Progenitor cell of endocrine pancreas (in vitro differentiated cells): ENCODE measurements at places on chromosomes 16 and 17. TPM values are rescaled to one million over a fixed set of nuclear protein-coding genes. Genes with fewer than 3 reads are reported as not detected.

Gene SDK2
- 6.7 and 7.1 TPM in 2 replicates for total RNA-seq

Gene STARD3
- total RNA-seq, result 57.0 and 62.5 TPM in 2 replicates

GRCh38 chr17:71260366-71260940 is 860.4 kb upstream of the SOX9 start:
- H3K4me3 ChIP-seq, result no peak overlapping the region
- no peak overlapping the region for H3K27ac ChIP-seq
- H3K27me3 ChIP-seq, result peaks cover 5% of the 10 kb centered on the region
- DNase-seq, result no peak
- H3K36me3 ChIP-seq, result peaks cover 2% of the 10 kb centered on the region
- peaks cover 4% of the 10 kb centered on the region for H3K4me1 ChIP-seq

DNA sequence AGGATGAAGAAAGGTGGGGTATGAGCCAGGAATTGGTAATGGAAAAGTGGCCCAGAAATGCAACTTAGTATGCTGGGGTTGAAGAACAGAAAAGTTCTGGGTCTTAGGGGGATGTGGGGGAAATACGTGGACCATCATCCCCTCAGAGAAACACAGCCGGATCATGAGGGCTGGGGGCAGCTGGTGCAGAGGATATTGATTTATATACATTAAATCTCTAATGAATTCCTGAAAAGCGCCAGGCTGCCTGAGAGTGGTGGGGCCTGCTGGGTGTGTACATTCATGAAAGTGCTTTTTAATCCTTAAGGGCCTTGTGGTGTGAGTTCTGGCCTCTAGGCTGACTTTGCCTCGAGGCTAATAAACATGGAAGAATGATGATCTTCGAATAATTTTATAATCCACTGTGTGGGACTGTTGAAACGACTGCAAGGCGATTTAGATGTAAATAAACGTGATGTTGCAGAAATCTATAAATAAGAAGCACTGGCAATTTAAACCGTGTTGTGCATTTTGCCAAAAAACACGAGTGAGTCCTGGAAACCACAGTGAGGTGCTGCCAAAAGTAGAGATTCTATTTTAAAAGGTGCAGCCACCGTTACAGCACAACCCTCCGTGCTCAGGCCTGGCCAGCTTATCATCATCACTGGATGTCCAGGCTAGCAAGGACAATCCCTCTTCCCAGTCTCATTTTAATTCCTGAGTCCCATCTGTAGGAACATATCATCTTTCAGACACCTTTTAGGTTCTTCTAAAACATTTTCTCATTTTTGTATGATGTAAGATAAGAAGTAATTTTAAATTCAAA is 32.1 kb downstream of the PRKAR1A start:
- H3K27ac ChIP-seq, result peak overlapping the region; percentile 22
- H3K36me3 ChIP-seq, result peaks cover 22% of the 10 kb centered on the region
- DNase-seq, result no peak
- peaks cover 5% of the 10 kb centered on the region for H3K4me1 ChIP-seq

DNA sequence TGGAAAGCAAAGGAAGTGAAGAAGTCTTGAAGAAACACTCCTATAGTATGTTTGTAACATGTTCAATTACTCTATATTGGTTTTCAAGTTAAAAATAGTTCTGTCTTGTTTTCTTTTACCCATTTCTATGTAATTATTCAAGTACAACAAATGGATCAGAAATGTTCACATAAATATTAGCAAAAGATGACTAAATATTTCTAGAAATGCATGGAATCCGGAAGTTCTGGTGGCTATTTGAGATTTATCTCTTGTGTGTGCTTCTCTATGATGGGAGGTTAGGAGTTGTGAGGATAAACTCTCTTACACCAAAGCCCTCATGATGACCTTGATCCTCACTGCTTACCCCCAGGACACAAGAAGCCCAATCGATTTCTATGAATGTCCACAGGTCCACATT is 237.5 kb downstream of the CDH8 start:
- no peak for DNase-seq
- no peak overlapping the region for H3K27ac ChIP-seq
- H3K27me3 ChIP-seq, result no peaks in the 10 kb centered on the region
- no peaks in the 10 kb centered on the region for H3K4me1 ChIP-seq
- H3K4me3 ChIP-seq, result no peak overlapping the region

DNA sequence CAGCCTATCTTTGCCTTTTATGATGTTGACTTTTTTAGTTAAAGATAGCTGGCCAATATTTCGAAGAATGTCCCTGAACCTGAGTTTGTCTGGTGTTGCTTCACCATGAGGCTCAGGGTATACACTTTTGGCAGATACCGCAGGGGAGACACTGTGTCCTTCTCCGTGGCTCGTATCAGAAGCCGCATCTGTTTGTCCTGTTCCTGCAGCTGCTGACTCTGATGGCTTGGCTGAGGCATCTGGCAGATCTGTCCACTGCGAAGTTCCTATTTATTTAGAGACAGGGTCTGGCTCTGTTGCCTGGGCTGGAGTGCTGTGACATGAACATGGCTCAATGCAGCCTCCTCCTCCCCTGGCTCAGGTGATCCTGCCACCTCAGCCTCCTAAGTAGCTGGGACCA is 93.5 kb downstream of the CRISPLD2 start:
- H3K4me3 ChIP-seq, result no peak overlapping the region
- H3K4me1 ChIP-seq, result no peaks in the 10 kb centered on the region
- no peaks in the 10 kb centered on the region for H3K36me3 ChIP-seq
- H3K27me3 ChIP-seq, result peaks cover 30% of the 10 kb centered on the region
- H3K27ac ChIP-seq, result no peak overlapping the region

GRCh38 chr16:27285676-27286196 is 17.2 kb upstream of the NSMCE1 start:
- H3K4me1 ChIP-seq, result peaks cover 1% of the 10 kb centered on the region
- H3K36me3 ChIP-seq, result no peaks in the 10 kb centered on the region
- H3K27ac ChIP-seq, result no peak overlapping the region
- H3K27me3 ChIP-seq, result peaks cover 8% of the 10 kb centered on the region

DNA sequence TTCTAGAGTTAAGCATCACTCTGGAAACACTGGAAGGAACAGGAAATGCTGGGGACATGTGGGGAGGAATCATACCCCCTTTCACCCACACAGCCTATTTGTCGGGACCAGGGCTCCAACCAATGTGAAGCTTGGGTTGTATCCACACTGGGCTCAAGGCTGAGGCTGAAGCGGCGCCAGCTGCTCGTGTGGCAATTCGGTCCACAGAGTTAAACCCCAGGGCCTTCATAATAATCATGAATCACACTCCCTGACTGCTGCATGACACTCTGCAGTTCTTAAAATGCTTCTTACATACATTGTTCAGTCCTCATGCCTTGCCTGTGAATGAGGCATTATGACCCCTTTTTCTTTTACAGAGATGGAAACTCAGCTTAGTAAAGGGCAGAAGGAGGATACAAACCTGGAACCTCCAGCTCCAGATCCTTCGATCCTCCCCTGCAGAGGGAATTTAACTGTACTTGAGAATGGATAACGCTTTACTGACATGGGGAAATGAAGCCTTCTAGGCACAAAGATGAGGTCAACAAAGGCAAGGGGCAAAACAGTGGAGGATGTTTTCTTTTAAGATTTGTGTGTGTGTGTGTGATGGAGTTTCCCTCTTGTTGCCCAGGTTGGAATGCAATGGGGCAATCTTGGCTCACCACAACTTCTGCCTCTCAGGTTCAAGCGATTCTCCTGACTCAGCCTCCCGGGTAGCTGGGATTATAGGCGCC is 72.7 kb downstream of the SOX9 start:
- H3K27ac ChIP-seq, result no peak overlapping the region
- DNase-seq, result no peak
- peaks cover 6% of the 10 kb centered on the region for H3K27me3 ChIP-seq
- H3K36me3 ChIP-seq, result no peaks in the 10 kb centered on the region
- no peak overlapping the region for H3K4me3 ChIP-seq

GRCh38 chr17:8500609-8501008 is 64.9 kb downstream of the NDEL1 start:
- no peaks in the 10 kb centered on the region for H3K27me3 ChIP-seq
- H3K4me3 ChIP-seq, result no peak overlapping the region
- peaks cover 35% of the 10 kb centered on the region for H3K36me3 ChIP-seq
- DNase-seq, result no peak
- H3K4me1 ChIP-seq, result no peaks in the 10 kb centered on the region

DNA sequence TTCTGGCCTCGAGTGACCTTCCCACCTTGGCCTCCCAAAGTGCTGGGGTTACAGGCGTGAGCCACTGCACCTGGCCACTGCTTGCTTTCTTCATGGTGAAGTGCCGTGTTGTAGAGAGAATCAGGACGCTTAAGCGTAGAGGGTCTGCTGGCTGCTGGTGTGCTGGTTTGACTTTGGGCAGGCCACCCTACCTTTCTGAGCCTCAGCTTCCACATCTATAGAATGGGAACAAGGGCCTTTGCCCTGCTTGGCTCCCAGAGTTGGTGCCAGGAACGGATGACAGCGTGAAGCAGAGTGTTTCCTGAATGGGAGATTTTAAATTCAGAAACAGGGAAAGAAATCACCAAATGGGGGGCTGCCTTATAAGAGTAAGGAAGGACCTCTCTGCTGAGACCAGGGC is 60.9 kb downstream of the NKD1 start:
- H3K27me3 ChIP-seq, result peaks cover 3% of the 10 kb centered on the region
- no peak for DNase-seq
- no peaks in the 10 kb centered on the region for H3K36me3 ChIP-seq
- no peak overlapping the region for H3K4me3 ChIP-seq

DNA sequence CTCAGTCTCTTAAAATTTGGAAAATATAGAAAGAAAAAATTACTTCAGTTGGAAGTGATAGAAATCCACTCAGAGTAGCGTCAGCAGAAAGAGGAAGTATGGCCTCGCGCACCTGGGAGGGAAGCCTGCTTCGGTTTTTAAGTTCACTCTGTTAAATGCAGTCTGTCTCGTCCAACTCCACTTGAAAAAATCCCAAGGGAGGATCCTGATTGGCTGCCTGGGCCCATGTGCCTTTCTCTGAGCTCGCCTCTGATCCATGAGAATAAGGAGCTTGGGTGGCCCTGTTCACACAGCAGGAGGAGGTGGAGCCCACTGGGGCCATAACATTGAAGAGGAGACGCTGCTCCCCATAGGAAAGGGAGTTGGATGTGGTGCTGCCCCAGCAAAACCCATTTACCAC is 40.7 kb downstream of the DNAJA2 start:
- H3K4me3 ChIP-seq, result no peak overlapping the region
- H3K27ac ChIP-seq, result no peak overlapping the region
